ENCODE measurements at places on chromosomes 7 and 10.

GRCh38 chr10:124539935-124540641 is 78.5 kb downstream of the LHPP start:
- peak; percentile 81 for DNase-seq

DNA sequence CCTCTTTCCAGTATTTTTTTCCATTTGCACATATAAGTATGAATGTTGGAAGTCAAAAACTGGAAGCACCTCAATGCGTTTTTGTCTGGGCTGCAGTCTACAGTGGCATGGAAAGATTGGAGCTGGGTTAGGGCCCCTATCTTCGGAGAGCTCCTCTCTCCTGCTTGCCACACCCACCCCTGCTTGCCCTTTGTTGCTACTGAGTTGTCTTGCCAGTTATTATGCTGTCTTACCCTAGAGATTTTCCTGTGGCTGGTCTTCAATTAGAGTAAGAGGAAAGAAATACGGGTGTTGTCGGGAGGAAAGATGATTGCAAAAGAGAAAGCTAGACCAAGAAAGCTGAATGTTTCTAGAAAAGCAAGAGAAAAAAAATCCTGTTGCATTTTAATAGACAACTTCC is 228.9 kb upstream of the CELF2 start:
- no peak for DNase-seq

- DNase-seq, result no peak
Observed at GRCh38 chr10:120941501-120941900, 90.3 kb downstream of the WDR11 start.

- no peak for DNase-seq
Observed at GRCh38 chr10:3418041-3418754, 245.6 kb upstream of the PITRM1 start.

GRCh38 chr10:88212069-88212468 is 348.6 kb downstream of the PTEN start:
- no peak for DNase-seq

DNA sequence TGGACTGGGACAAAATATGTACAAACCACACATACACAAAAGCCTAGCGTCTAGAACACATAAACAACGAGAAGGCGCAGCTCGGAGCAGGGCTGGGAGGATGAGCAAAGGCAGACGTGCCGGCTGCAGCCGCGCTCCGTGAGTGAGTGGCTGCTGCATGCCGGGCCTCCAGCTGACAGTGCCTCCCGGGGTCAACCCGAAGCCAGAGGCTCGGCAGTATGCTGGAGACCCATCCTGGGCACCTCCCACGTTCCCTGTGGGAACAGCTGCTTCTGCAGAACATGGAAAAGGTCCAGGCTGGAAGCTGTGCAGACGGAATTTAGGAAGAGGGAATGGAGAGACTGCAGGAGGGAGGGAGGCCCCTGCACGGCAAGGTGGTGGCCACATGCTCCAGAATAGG is 3.6 kb upstream of the GPR146 start:
- no peak for DNase-seq

DNA sequence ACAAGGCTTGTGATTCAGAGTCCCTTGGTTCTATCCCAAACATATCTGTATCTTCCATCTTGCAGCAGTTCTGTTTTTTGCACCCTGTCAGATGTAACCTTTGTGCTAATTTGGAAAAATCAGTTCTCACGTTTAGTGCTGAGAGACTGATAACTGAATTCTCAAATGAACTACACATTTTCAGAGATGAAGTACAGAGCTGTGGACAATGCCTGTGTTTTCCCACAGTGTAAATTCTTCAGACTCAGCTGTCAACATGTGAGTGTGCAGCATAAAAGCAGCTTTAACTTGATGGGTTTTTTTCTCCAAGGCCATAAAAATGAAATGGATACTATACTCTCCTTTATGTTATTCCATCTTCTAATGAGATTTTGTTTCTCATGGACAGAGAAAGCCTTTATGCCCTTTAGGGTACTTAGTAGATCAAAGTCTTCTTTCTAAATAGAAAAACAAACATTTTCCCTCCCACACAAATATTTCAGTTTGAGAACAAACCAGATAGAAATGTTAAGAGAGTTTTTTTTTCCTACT is 150.9 kb downstream of the SEMA3A start:
- no peak for DNase-seq

GRCh38 chr7:106126170-106126938 is 14.2 kb upstream of the SYPL1 start:
- DNase-seq, result no peak

DNA sequence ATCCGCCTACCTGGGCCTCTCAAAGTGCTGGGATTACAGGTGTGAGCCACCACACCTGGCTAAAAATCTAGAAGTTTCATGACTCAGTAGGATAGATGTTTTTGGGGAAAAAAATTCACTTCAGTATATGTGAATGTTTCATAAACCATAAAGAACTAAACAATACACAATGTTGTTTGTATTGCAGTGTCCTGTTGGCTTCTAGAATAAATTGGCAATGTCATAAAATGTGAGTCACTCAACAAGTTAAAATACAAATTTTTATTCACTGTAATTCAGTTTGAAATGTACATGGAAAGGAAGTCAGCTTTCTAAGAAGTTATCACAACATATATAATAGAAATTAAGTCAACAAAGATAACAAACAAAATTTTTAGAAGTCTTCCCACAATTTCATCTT is 16.5 kb downstream of the MRLN start:
- DNase-seq, result no peak

- no peak for DNase-seq
Observed at GRCh38 chr10:5461914-5462840, 37.2 kb downstream of the CALML5 start.

Data from aorta (tissue), 5 donors.